CD4-positive, alpha-beta T cell treated with Interleukin-6 for 4 hours (primary cell): ENCODE measurements at places on chromosomes 6 and 20.

DNA sequence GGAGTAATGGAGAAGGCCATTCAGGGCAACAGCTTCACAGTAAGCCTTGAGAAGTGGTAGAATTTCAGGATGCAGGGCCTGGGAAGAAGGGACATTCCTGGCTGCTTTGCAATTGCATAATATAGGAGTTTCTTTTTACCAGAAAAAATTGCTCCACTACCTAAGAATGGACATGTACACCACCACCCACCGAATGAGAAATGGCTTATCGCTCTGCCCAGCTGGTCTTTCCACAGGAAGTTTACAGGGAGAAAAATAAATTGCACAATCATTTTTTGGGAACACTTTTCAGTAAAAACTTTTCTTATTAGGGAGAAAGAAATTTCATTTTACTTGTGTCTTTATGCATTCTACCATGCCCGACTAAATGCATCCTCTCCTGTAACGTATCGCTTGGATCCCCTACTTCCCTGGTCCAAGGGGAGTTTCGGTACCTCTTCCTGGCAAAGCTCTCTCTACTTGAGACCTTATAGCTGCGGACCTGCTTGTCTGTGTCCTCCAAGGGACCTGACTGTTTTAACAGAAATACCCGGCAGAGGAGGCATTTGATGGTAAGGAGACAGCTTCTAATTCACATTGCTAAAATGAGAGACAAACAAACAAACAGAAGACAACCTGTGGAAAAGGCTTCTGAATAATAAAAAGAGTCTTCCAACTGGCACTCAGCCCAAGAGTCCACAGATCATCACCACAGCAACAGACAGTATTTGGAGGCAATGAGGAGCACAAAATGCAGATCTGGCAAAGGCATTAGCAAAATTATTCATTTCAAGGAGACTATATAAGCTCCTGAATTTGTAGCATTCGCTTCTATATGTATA is 54.2 kb downstream of the MAP3K5 start:
- no peak for DNase-seq

DNA sequence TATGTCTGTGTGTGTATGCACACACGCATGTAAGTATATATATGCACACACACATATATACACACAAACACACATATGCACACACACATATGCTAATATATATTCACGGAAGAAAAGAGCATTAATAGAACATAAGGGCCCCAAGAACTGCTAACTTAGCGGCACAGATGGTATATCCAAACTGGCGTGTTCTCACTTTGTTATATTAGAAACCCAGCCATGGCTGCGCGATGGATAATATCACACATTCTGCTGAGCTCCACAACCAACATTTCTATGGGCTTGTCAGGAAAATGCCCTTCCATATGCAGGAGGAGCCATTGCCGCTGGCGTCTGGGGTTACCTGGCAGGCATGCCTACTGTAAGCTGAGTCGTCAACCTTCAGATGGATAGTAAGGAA is 122.1 kb downstream of the TTLL2 start:
- DNase-seq: no peak

GRCh38 chr6:167647737-167648470 is 178.8 kb upstream of the AFDN start:
- DNase-seq: no peak

DNA sequence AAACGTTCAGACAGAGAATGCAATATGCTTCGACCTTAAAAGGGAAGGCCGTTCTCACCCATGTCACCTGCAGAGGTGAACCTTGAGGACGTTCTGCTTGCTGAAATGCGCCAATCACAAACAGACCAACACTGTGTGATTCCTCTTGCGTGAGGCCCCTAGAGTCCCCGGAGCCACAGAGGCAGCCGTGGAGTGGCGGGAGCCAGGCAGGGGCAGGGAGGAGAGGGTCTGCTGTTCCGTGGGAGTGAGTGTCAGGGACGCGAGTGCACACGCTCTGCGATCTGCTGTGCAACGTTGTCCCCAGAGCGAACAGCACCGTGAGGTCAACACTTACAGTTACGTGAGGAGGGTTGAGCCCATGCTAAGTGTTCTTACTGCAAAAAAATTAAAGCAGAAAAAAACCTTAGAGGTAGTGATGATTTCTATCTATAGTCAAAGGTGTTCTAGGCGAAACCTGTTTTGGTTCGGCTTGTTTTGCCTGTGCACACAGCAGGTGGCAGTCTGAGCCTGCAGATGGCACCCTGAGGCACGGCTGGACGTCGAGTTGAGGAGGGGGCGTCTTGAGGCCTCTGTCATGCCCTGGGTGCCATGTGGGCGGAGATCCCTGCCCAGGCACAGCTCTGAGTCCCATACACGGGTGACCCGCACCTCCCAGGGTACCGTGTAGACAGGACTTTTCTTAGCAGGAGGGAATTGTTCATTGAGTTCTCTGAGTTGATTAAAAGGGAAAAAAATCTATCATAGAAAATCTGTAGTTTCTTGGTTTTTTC is 71.7 kb upstream of the FRMD1 start:
- DNase-seq: no peak

DNA sequence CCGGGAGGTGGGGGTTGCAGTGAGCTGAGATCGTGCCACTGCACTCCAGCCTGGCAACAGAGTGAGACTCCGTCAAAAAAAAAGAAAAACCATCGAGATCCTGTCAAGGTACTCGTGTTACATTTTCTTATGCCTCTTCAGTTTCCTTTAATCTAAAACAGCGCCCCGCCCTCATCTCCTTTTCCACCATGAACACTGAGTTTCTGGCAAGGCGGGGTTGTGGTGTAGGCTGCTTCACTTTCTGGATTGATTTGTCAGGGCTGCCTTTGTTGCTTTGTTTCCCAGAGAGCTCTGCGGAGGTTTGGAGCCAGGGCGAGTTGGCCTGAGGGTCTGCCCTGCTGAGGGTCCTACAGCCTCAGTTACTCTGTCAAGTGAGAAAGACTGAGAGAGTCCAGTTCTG is 8.9 kb downstream of the ITPR3 start:
- peak; percentile 61 for DNase-seq

GRCh38 chr6:30894381-30894780 is 10.1 kb downstream of the DDR1 start:
- DNase-seq: no peak

GRCh38 chr6:145891565-145891964 is 72.6 kb downstream of the SHPRH start:
- DNase-seq: no peak

GRCh38 chr6:135030532-135031178 is 24.0 kb downstream of the HBS1L start:
- peak; percentile 26 for DNase-seq

DNA sequence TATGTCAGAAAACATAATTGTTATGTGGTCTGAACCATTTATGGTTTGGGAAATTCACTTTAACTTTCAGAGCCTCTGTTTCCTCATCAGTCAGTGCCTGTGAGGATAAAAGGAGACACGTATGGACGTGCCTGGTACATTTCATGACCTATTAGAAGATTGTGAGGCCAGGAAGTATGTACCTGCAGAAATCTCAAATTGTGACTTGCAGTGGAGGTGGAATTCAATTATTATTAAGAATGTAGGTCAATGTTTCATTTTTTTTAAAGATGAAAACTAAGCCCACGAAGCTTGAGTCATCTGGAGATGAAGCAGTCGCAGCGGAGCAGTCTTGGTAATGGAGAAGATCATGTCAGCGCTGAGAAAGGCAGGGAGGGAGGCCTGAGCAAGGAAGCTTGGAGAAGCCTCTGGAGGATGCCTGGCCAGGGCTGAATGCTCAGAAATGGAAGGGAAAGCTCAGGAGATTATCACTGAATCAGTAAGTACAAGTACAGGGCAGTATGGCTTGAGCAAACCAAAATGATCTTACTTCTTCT is 3.9 kb upstream of the DSE start:
- DNase-seq: no peak

- DNase-seq: no peak
Measured at GRCh38 chr6:26575494-26575939, 21.2 kb upstream of the ABT1 start.

DNA sequence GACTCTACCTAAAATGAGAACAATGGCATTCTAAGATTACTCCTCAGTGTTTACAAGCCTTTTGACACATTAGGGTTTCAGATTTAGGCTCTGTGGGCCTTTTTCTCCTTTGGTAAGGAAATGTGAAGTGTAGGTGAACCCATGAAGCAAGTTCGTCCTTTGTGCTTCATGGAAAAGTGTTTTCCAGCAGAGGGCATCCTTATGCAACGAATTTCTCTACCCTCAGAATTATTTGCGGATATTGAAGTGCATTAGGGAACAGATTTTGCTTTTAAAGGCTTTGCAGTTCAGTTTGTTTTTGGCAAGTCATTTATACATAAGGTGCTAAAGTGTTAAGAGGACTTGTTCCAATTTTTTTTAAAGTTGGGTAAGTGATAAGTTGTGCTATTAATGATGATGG is 55.7 kb upstream of the FERMT1 start:
- no peak for DNase-seq

- DNase-seq: no peak
Measured at GRCh38 chr6:31031095-31031494, 20.8 kb downstream of the MUC22 start.

DNA sequence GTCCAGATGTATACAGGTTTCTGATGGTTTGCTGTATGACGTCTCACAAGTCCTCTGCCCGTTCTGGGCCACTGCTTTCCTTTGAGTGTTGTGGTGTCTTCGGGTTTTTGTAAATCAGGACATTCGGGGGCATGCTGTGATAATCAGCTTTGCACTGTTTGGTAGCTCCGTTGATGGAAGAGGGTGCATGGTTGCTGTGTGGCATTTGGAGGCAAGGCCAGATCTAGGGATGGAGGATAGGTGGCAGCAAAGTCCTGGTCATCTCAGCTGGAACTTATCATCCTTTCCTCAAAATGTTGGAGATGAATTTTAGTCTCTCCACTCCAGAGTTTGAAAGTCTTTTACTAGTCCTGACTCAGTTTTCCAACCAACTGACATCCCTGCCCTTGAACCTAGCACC is 91.0 kb downstream of the SCP2D1 start:
- no peak for DNase-seq

DNA sequence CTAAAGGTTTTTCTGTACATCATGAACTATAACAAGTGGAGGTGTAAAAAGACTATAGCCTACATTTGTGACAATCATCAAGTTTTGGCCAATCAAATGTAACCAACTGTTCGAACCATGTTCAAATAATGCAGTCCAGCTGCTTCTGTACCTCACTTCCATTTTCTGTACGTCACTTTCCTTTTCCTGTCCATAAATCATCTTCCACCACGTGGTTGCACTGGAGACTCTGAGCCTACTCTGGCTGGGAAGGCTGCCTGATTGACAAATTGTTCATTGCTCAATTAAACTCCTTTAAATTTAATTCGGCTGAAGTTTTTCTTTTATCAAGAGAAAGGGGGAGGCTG is 270.4 kb upstream of the JARID2 start:
- DNase-seq: no peak

DNA sequence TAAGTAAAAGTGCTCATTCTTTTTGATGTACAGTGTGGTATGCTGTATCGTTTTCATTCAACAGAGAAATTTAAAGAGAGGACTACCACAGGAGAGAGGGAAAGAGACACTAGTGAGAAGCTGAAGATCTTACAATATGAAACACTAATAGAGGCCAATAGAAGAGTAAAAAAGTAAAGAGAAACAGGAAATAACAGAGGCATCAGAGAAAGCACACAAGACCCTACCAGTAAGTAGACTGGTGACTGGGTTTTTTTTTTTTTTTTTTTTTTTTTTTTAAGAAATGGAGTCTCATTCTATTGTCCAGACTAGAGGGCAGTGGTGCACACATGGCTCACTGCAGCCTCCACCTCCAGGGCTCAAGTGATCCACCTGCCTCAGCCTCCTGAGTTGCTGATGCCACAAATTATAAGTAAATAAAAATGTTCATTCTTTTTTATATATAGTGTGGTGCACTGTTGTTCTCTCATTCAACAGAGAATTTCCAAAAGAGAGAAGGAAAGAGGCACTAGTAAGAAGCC is 18.8 kb downstream of the ELOVL4 start:
- no peak for DNase-seq

DNA sequence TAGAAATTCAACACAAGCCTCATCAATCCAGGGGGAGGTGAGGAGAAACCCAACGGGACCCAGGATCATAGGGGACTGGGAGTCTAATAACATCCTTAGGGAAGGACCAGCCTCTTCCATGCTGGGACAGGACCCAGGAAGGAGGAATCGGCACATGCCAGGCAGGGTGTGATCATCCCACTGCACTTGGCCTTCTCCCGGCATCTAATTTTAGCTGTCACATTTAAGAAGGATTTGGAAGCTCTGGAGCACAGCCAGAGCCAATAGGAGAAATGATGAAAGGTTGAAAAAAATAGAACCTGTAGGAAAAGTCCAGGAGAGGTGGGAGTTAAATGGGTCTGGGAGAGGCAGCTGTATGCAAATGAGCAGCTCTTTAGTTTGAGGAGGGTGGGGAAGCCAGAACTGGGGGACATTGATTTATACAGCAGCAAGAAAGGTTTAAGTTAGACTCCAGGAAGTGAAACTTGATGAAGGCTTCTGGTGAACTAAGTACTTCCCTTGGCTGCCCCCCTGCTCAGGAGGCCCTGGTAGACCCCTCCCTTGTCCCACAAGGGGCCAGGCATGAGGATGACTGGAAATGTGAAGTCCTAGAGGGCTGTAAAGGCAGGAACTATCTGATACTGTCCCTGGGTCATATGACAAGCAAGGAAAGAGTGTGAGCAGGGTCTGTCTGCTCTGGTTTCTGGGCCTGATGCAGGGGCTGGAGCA is 260.3 kb downstream of the LRFN2 start:
- DNase-seq: no peak

GRCh38 chr20:42392442-42392841 is 774.3 kb upstream of the CHD6 start:
- DNase-seq: no peak

GRCh38 chr20:58171796-58172425 is 56.5 kb downstream of the ANKRD60 start:
- no peak for DNase-seq

- no peak for DNase-seq
Measured at GRCh38 chr6:145743332-145743731, 8.0 kb upstream of the EPM2A start.

DNA sequence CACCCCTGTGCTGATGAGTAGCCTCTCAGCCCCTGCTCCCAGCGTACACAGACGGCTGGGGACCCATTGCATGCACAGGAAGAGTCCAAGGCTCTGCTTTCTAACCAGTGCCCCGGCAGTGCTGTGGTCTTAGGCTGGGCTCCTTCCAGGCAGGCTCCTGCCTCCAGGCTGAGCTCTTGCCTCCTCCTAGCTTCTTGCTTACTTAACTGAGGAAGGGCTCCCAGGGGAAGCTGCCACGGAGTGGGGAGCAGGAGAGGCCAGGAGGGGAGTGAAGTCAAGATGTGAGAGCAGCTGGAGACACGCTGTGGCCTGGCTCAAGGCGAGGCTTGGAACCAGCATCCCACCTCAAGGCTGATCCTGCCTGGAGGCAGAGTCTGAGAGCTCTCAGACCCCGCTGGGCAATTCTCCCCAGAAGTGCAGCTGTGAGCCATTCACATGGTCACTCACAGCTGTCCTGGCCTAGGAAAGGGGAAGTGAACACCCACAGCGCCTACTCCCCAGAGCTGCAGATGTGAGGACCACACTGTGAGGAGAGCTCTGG is 141.0 kb downstream of the TBXT start:
- no peak for DNase-seq

DNA sequence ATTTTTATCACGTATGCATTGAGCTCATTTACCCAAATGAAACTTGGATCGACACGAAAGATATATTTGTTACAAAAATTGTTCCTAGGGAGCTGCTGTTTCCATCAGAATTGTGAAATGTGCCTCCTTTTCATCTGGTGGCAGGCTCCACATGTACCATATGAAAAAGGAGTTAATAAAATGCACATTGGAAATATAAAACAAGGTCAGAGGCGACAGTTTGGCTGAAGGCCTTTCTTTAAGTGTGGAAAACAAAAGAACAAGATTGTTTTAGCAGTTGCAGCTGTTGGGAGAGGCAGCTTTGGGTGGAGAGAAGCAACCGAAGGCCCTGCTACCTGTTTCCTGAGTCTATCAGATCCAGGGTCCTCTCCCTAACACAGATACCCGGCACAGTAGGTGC is 334.5 kb upstream of the NT5E start:
- DNase-seq: no peak
